Activated CD4-positive, alpha-beta memory T cell treated with anti-CD3 and anti-CD28 coated beads, Interleukin-2, amount 10 ng/mL, durations not matched to agents 7 days and 5 days (primary cell): ENCODE measurements at places on chromosomes 7 and 10.

GRCh38 chr7:127782654-127783559, 130.9 kb downstream of the SND1 start:
- H3K27ac ChIP-seq = no peak overlapping the region
- H3K4me3 ChIP-seq = no peak overlapping the region
- H3K4me1 ChIP-seq = peaks cover 2% of the 10 kb centered on the region
- peaks cover 13% of the 10 kb centered on the region for H3K36me3 ChIP-seq

- H3K36me3 ChIP-seq = no peaks in the 10 kb centered on the region
- no peak overlapping the region for H3K27ac ChIP-seq
- H3K4me1 ChIP-seq = no peaks in the 10 kb centered on the region
- H3K27me3 ChIP-seq = peaks cover 22% of the 10 kb centered on the region
- no peak for DNase-seq
Observed at GRCh38 chr7:23220690-23221305, 25.8 kb upstream of the GPNMB start.

DNA sequence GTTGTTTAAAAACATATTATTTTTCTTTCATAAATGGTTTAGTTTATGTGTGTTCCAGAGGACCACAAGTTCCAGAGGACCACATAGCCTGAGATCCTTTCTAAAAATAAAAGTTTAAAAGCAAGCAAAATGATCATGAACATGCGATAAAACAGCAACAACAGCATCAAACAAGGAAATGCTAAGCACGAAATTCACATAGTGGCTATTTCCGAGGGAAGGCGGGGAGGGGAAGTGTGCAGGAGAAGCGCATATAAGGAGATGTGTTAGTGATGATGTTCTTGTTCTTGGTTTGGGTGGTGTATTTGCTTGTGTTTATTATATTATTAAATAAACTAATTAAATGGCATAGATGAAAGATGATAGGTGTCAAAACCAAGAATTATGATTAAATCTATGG, 1.2 kb downstream of the TBATA start:
- no peak overlapping the region for H3K27ac ChIP-seq
- H3K27me3 ChIP-seq = peaks cover 12% of the 10 kb centered on the region
- H3K36me3 ChIP-seq = no peaks in the 10 kb centered on the region
- H3K4me1 ChIP-seq = peaks cover 15% of the 10 kb centered on the region
- no peak overlapping the region for H3K4me3 ChIP-seq

- no peak for DNase-seq
- H3K27ac ChIP-seq = no peak overlapping the region
- peaks cover 12% of the 10 kb centered on the region for H3K4me1 ChIP-seq
- no peaks in the 10 kb centered on the region for H3K27me3 ChIP-seq
- no peaks in the 10 kb centered on the region for H3K36me3 ChIP-seq
- H3K4me3 ChIP-seq = no peak overlapping the region
Observed at GRCh38 chr10:17146892-17147291, 17.3 kb upstream of the CUBN start.

GRCh38 chr7:3430588-3430987, 129.5 kb downstream of the SDK1 start:
- H3K36me3 ChIP-seq = no peaks in the 10 kb centered on the region
- H3K27me3 ChIP-seq = peaks cover 3% of the 10 kb centered on the region
- no peak overlapping the region for H3K27ac ChIP-seq
- no peak overlapping the region for H3K4me3 ChIP-seq
- no peaks in the 10 kb centered on the region for H3K4me1 ChIP-seq

DNA sequence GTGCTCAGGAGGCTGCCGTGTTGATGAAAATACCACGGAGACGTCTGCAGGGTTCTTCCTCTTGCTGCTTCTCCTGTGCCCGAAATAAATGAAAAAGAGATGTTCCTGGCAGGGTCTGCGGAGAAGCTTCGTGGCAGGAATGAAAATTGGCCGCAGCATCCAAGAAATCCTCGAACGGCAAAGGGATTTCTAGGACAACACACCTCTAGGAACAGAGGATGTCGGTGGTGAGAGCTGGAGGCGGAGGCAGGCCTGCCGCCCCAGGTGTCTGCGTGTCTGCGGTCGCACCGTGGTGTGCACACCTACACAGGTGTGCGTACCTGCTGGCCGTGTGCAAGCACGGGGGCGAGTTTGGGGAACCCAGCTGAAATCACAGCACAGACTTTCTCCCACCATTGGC, 43.4 kb downstream of the TMEM130 start:
- no peak overlapping the region for H3K4me3 ChIP-seq
- no peak overlapping the region for H3K27ac ChIP-seq
- no peaks in the 10 kb centered on the region for H3K27me3 ChIP-seq
- H3K4me1 ChIP-seq = no peaks in the 10 kb centered on the region
- no peaks in the 10 kb centered on the region for H3K36me3 ChIP-seq

DNA sequence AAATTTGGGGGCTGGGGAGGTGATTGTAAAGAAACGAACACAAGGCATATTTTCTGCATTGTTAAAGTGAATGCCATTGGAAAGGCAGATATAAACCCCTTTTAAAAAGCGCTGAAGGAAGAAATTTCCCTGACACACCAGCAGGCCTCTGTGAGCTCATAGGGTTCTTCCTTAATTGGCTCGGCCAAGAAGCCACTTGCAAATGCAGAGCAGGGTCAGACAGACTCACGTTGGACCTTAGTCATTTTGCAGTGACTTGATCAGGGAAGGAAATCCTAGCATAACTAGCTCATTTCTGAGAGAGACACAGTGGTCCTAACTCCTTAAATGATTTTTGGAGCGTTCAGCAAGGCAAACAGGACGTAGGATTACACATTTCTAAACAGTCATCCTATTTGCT, 1461.4 kb downstream of the GATA3 start:
- no peaks in the 10 kb centered on the region for H3K4me1 ChIP-seq
- H3K27me3 ChIP-seq = no peaks in the 10 kb centered on the region
- no peak overlapping the region for H3K4me3 ChIP-seq
- DNase-seq = no peak
- H3K27ac ChIP-seq = no peak overlapping the region

GRCh38 chr7:28130277-28130676, 50.3 kb downstream of the JAZF1 start:
- H3K4me3 ChIP-seq = no peak overlapping the region
- no peaks in the 10 kb centered on the region for H3K36me3 ChIP-seq
- peaks cover 11% of the 10 kb centered on the region for H3K4me1 ChIP-seq
- DNase-seq = no peak
- H3K27me3 ChIP-seq = no peaks in the 10 kb centered on the region
- H3K27ac ChIP-seq = no peak overlapping the region

DNA sequence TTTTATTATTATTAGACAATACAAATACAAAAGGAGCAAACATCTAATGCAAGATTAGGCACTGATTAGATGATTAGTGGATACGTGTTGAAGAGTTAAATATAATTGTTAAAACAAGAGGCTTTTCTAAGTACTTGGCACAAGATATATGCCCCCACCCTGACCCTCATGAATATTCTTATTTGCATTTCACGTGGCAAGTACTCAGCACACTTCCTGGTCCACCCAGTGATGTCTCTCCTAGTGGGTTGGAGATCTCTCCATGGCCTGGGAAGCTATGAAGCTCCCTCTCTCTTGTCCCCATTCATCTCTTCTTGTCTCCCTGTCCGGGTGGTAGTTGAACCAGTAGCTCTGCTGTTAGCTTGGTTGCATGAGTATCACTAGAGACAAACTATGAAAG, 375.3 kb downstream of the ADRA2A start:
- no peak overlapping the region for H3K4me3 ChIP-seq
- H3K27ac ChIP-seq = no peak overlapping the region
- no peaks in the 10 kb centered on the region for H3K4me1 ChIP-seq
- no peaks in the 10 kb centered on the region for H3K27me3 ChIP-seq
- DNase-seq = no peak
- H3K36me3 ChIP-seq = no peaks in the 10 kb centered on the region

DNA sequence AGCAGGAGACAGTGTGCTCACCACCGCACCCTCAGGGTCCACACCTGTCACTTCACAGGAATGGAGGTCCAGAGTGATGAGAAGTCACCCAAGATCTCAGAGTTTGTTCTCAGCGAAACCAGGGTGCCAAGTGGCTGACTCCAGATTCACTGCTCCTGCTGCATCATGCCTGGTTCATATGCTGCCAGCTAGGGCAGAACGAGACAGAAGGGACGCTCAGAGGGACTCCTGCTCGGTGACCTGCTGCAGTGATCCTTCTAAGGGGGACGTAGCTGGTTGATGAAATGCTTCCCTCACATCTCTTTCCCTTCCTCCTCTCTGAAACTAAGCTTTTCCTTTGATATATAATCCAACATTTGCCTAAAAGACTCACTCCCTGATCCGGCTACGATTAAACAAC, 248.5 kb downstream of the SFMBT2 start:
- H3K4me1 ChIP-seq = peaks cover 14% of the 10 kb centered on the region

- H3K4me1 ChIP-seq = no peaks in the 10 kb centered on the region
- no peaks in the 10 kb centered on the region for H3K36me3 ChIP-seq
- no peaks in the 10 kb centered on the region for H3K27me3 ChIP-seq
- DNase-seq = no peak
Observed at GRCh38 chr7:12385364-12385786, 18.3 kb downstream of the VWDE start.

GRCh38 chr7:134561-135256, 57.7 kb upstream of the FAM20C start:
- no peak for DNase-seq
- H3K27ac ChIP-seq = no peak overlapping the region
- H3K4me1 ChIP-seq = no peaks in the 10 kb centered on the region
- no peak overlapping the region for H3K4me3 ChIP-seq

GRCh38 chr10:129467359-129468064, 471 bp downstream of the MGMT start:
- H3K27ac ChIP-seq = peak overlapping the region; percentile 65
- H3K36me3 ChIP-seq = peaks cover 7% of the 10 kb centered on the region
- peak overlapping the region; percentile 75 for H3K4me3 ChIP-seq
- no peaks in the 10 kb centered on the region for H3K27me3 ChIP-seq
- peaks cover 11% of the 10 kb centered on the region for H3K4me1 ChIP-seq
- no peak for DNase-seq

- H3K27me3 ChIP-seq = no peaks in the 10 kb centered on the region
- peak; percentile 76 for DNase-seq
- H3K36me3 ChIP-seq = peaks cover 13% of the 10 kb centered on the region
- H3K4me1 ChIP-seq = peaks cover 67% of the 10 kb centered on the region
- peak overlapping the region; percentile 97 for H3K27ac ChIP-seq
- H3K4me3 ChIP-seq = peak overlapping the region; percentile 82
Observed at GRCh38 chr10:8137272-8137681, 82.8 kb downstream of the GATA3 start.

DNA sequence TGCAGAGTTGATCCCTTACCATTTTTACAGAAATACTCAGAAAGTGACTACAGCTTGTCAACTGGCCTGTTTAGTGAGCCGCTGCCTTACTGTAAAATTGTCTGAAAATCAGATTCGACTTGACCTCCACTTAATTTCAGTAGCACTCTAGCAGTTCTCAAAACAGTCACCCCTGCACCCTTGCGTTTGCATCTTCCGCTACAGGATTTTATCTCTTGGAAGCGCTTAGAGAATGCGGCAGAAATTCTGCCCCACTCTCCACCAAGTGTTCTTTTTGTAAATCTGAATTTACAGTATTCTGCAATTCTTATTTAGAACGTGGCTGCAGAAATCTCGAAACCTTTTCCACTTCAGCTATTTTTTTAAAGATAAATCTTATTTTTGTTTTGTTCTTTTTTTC, 1.9 kb upstream of the TWIST1 start:
- DNase-seq = no peak
- H3K27ac ChIP-seq = no peak overlapping the region
- peaks cover 4% of the 10 kb centered on the region for H3K4me1 ChIP-seq
- peaks cover 51% of the 10 kb centered on the region for H3K27me3 ChIP-seq
- no peak overlapping the region for H3K4me3 ChIP-seq

DNA sequence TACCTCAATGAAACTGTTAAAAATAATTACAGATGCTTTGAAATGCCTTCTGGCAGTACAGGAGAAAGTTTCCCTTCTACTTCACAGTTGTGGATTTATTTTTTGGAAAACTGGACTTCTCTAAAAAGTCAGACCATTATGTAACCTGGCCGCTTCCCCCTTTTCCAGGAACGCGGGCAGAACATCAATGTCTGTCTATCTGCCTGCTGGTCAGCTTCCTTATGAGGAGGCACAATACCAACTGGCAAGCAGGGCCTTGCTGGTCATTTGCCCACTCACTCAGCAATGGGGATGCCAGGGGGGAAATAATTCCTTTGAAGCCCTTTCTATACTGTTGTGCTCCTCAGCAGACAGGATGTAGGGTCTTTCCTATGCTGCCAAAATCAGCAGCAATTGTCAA, 22.5 kb upstream of the ADRB1 start:
- H3K27me3 ChIP-seq = peaks cover 31% of the 10 kb centered on the region
- H3K27ac ChIP-seq = no peak overlapping the region
- peaks cover 24% of the 10 kb centered on the region for H3K4me1 ChIP-seq
- no peak overlapping the region for H3K4me3 ChIP-seq
- DNase-seq = no peak

- H3K36me3 ChIP-seq = peaks cover 29% of the 10 kb centered on the region
- peak; percentile 25 for DNase-seq
- no peaks in the 10 kb centered on the region for H3K27me3 ChIP-seq
- no peak overlapping the region for H3K4me3 ChIP-seq
- H3K4me1 ChIP-seq = peaks cover 4% of the 10 kb centered on the region
Observed at GRCh38 chr10:102347236-102347828, 48.2 kb upstream of the NFKB2 start.

- H3K4me3 ChIP-seq = no peak overlapping the region
- no peaks in the 10 kb centered on the region for H3K27me3 ChIP-seq
- H3K4me1 ChIP-seq = no peaks in the 10 kb centered on the region
- H3K27ac ChIP-seq = no peak overlapping the region
- H3K36me3 ChIP-seq = no peaks in the 10 kb centered on the region
Observed at GRCh38 chr10:28951484-28951883, 274.2 kb downstream of the BAMBI start.

GRCh38 chr7:77657427-77658224, 38.6 kb upstream of the RSBN1L start:
- H3K36me3 ChIP-seq = no peaks in the 10 kb centered on the region
- H3K4me3 ChIP-seq = no peak overlapping the region
- H3K27me3 ChIP-seq = no peaks in the 10 kb centered on the region
- no peak overlapping the region for H3K27ac ChIP-seq

DNA sequence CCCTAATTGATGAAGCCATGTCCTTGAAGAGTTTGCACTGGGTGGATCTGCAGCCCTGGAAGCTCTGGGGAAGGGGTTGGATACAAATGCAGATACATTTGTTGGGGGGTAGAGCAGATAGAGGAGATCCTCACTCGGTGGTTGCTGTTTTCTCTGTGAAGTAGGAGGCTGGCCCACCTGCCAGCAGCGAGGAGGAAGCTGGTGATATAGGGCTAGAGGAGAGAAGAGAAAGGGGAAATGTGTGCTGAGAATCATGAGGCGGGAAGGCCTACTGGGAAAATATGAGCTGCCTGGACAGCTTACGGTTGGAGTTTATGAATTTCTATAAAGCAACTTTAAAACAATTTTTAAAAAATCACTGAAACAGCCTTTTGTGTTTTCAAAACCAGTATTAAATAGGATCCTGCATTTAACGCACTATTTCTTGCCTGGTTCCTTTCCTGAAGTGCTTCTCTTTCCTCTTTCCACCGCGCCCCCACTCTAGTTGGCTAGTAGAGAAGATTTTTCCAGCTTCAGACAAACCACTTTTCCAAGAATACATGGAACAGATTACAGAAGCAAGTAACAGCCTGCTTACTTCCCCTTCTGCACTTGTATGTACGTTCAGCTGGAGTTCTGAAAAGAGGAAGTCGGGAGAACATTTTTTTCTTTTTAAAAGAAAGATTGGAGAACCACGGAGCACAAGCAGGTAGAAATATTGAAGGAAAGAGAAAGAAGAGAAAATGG, 100.6 kb upstream of the GLCCI1 start:
- no peak for DNase-seq
- H3K36me3 ChIP-seq = no peaks in the 10 kb centered on the region
- no peak overlapping the region for H3K27ac ChIP-seq

GRCh38 chr7:104272767-104273384, 55.5 kb upstream of the LHFPL3 start:
- DNase-seq = no peak
- no peak overlapping the region for H3K27ac ChIP-seq
- no peaks in the 10 kb centered on the region for H3K36me3 ChIP-seq
- H3K27me3 ChIP-seq = peaks cover 13% of the 10 kb centered on the region
- H3K4me1 ChIP-seq = peaks cover 2% of the 10 kb centered on the region

GRCh38 chr7:42107484-42108240, 129.3 kb downstream of the GLI3 start:
- H3K27ac ChIP-seq = no peak overlapping the region
- H3K4me3 ChIP-seq = no peak overlapping the region
